ENCODE measurements at places on chromosomes 11 and 22. TPM values are rescaled to one million over a fixed set of nuclear protein-coding genes. Genes with fewer than 3 reads are reported as not detected.

The CRYBB3 gene
- 2.1 TPM for total RNA-seq

DNA sequence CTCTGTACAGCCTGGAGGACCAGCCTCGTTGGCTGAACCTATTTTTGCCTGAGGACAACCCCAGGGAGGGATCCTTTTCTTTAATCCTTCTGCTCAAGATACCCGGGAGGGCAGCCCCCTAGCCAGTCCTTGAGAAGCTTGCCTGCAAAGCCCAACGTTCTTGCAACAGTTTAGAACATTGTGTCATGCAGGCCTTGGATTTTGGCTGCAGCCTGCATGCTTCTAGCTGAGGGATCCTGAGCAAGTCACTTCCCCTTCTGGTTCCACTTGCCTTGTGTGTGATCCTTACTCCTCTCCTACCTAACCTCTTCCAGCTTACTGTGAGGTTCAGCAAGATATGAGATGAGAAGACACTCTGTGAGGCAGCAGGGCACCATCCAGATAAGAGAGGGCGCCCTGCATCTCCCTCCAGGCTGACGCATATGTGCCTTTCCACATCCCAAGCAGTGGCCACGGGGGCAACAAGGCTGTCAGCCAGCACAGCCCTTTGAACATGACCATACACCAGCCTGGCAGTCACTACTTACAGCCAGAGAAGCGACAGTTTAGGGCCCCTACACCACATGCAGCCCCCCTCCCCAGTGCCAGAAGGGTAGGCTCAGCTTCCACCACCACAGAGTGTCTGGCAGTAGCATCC, 76.1 kb downstream of the C11orf58 start:
- no peak for DNase-seq

GRCh38 chr11:69297787-69298266, 3.9 kb downstream of the MYEOV start:
- no peak for DNase-seq

The IGHMBP2 gene
- total RNA-seq = 20.8 TPM

DNA sequence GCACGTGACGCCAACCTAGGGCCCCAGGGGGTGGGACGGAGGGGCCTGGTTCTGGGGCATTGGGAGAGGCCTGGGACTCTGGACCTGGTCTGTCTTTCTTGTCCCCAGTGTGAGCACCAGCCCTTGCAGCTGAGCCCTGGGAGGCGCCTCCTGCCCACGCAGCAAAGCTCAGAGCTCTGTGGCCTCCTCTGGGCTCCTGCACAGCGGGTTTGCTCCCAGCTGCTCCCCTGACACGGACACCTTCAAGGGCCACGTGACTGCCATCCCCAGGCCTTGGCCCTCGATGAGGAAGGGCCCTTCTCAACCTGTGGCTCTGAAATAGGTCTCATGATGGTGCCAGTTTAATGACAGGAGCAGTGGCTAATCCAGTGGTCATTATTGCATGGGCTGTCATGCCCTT, 31.5 kb upstream of the CCDC188 start:
- DNase-seq = no peak

DNA sequence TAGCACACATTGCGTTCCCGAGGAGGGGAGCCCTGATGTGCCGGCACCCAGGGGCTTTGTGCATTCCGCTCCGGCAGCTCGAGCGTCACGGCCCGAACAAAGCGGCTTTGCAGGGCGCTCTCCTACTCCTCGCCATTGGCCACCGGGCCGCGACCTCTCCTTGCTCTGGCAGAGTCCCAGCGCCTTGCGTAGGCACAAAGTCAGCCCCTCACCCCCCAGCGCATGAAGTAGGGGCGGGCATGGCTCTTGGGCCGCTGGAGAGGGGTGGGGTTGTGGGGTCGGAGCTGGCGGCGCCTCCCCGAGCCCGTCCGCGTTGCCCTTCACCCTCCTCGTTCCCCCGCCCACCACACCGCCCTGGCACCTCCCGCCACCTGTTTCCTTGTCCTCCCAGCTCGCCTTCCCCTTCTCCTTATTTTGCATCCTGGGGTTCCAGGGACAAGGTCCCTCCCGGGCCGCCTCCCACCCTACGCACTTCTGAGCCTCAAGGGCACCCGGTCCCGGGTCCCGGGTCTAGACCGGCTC, 753 bp upstream of the PPARA start:
- peak; percentile 84 for DNase-seq

The NOX4 gene
- 0.17 TPM for total RNA-seq

The CCDC73 gene
- not detected for total RNA-seq

The CYP2D6 gene
- total RNA-seq = 3.9 TPM

- no peak for DNase-seq
These were observed at the start of gene GALR3 for GRCh38 chr22:37823134-37823985. Gene GALR3 (plus strand): TSS chr22:37823382. CDS start chr22:37823407, 25 bp downstream.

The E2F8 gene
- total RNA-seq = 4.3 TPM

The MUC2 gene
- 1,472 TPM for total RNA-seq

- DNase-seq = no peak
These were observed 802.3 kb upstream of the ARHGAP42 start for GRCh38 chr11:99884750-99885149.

- DNase-seq = no peak
These were observed 43.3 kb downstream of the WT1 start for GRCh38 chr11:32391956-32392553.

The BSCL2 gene
- total RNA-seq = 38.8 TPM

The CCDC15 gene
- 0.53 TPM for total RNA-seq

DNA sequence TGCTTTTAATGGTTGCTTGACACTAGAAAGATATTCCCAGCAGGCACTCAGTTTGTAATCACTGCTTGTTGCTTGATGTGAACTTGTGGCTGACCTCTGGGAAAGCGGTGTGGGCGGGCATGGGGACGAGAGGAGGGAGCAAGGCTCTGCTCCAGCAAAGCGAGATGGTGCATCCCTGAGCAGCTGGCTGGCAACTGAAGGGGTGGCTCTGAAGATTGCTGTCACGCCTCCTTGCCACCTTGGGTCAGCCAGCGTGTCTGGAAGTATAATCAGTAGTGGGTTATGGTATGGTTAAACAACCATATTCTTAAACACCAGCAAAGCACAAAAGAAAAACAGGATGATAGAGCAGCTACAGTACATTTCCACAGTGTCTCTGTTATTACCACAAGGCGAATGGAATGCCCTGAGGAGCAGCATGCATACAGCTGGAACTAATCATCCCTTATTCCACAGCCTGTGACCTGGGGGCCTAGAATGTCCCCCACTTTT, 124.5 kb downstream of the TRIM44 start:
- DNase-seq = no peak

The ELF5 gene
- total RNA-seq = not detected

GRCh38 chr22:27986459-27986858, 67.4 kb upstream of the PITPNB start:
- no peak for DNase-seq

The ZNF70 gene
- 3.8 TPM for total RNA-seq

GRCh38 chr11:121321614-121322243, 29.2 kb downstream of the SC5D start:
- DNase-seq = peak; percentile 35

The TMEM45B gene
- total RNA-seq = 343 TPM

The SMPD1 gene
- total RNA-seq = 50.8 TPM

- DNase-seq = no peak
These were observed 4.8 kb upstream of the ELFN2 start for GRCh38 chr22:37431801-37432707.

DNA sequence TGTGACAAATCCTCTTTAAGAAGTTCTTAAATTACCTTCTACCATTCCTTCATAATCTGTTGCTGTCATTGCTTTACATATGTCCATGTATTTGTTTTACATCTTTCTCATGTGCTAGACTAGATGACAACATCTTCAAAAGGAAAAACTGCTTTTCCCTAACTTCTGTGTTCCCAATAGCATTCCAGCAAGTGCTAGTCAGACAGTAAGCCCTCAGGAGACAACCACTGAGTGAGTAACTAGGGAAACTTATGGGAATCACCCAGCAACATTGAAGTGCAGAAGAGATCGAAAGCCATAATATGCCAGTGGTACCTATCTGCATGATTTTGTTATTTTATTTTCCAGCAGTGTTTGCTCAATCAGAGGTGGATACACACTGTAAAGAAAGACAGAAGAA, 889.7 kb upstream of the API5 start:
- DNase-seq = no peak
